NCI-H2081 treated with DMSO at 0.1 percent for 48 hours (cell line): ENCODE measurements at places on chromosomes 16 and 17.

GRCh38 chr16:85234310-85235204 is 122.3 kb upstream of the CIBAR2 start:
- no peak for DNase-seq

- DNase-seq = no peak
These were observed 39.8 kb downstream of the ABCA5 start for GRCh38 chr17:69287168-69287567.

DNA sequence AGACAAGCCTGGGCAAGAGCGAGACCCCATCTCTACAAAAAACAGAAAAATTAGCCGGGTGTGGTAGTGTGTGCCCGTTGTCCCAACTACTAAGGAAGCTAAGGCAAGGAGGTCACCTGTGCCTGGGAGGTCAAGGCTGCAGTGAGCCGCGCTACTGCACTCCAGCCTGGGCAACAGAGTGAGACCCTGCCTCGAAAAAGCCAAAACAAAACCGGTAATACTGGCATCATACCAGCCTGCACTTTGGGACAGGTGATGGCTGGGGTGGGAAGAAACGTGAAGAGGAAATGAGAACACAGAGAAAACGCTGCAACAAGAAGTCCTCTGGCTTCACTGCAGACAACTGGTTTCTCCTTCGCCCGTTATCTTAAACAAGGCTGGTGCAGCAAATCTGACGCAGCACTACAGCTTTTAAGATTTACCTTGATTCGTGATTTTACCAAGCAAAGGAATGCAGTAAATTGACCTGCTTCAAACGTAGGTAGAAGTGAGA is 725 bp upstream of the CASC3 start:
- DNase-seq = no peak

DNA sequence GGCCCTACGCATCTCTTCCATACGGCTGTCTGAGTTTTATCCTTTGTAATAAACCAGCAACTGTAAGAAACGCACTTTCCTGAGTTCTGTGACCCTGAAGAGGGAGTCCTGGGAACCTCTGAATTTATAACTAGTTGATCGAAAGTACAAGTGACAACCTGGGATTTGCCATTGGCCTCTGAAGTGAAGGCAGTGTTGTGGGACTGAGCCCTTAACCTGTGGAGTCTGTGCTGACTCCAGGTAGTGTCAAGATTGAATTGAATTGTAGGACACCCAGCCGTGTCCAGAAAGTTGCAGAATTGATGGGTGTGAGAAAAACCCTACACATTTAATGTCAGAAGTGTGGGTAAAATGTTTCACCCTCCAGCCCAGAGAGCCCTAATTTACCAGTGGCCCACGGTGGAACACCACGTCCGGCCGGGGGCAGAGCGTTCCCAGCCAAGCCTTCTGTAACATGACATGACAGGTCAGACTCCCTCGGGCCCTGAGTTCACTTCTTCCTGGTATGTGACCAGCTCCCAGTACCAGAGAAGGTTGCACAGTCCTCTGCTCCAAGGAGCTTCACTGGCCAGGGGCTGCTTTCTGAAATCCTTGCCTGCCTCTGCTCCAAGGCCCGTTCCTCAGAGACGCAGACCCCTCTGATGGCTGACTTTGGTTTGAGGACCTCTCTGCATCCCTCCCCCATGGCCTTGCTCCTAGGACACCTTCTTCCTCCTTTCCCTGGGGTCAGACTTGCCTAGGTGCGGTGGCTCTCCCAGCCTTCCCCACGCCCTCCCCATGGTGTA is 1.5 kb downstream of the GAA start:
- DNase-seq = no peak

DNA sequence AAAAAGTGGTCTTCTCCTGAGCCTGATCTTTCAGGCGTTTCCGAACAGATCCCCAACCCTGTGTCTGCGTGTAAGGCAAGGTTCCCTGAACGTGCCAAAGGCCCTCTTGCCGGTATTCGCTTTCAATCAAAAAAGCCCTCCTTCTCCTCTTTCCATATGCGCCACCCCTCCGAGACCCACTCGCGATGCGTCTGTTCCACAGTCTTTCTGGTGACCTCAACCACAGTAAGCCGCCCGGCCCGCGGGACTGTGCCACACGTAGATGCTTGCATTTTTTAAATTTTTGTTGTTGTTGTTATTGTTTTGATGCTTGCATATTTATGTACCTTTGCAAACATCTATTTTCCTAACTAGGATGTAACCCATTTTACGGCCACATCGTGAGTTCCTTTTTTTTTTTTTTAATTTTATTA is 607 bp upstream of the PRPSAP1 start:
- no peak for DNase-seq

DNA sequence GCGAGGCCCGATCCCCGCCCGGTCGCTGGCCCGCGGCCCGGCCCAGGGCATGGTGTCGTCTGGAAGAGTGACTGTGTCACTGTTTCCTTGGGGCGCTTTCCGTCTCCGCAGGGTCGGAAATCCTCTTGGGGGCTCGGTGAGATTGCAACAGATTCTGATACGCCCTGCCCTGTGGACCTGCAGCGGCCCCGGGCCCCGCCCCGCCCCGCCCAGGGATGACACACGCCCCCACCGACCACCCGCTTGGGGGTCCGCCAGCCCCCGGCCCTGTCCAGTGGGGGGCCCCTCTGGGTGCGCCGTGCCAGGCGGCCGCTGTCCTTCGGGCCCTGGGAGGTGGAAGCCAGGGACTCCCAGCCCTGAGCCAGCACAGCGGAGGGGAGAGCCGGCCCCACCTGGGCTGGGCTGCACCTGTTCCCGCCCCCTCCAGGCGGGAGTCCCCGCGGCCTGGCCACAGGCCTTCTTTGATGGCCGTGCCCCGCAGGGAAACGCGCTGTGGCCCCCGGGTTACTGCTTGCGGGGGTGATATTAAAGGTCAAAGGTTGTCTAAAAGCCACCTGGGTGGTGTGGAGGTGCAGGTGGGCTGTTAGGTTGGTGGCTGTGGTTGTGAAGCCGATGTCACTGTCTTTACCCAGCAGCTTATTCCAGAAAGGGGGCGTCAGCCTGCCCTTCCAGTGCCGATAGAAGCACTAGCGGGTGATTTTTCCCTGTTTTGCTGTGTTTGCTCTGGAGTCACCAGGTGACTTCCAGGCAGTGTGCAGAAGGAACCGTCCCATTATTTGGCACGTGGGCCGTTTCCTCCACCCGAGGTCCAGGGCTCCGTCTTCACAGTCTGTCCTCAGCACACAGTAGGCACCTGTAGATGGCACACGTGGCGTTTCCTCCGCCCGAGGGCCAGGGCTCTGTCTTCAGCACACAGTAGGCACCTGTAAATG is 752 bp downstream of the TBC1D24 start:
- DNase-seq = no peak

DNA sequence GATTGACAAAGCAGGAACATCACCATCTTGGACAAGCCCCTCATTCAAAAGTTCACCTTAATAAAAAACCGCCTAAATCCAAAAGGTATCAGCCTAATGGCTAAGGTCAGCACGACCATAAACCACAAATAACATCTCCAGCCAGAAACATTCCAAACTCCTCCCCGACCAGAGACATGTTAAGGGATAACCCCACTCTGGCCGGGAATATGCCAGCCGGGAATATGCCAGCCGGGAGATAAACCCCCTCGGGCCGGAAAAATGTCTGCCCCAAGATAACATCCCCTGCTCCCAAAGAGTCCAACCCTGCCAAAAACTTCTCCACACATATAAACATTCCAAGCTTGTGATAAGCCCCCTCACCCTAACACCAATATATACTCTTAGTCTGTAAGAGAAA is 1.4 kb downstream of the DHX33 start:
- DNase-seq = no peak

DNA sequence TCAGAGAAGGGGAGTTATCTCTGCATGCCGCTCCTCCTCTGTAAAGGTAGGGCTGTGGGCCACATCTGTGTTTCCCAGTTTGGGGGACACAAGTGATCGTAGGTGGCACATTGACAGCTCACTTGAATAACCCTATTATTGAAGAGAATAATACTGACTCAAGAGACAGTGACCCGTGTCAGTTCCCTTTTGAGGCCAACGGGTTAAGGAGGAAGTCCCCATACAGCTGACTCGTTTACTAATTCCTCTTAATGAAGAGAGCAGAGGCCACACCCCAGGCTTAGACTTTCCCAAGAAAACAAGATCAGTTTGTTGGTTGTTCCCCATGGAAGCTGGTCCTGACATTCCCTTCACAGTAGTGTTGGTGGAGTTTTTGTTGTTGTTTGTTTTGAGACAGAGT is 33.0 kb downstream of the IL4R start:
- DNase-seq = no peak

DNA sequence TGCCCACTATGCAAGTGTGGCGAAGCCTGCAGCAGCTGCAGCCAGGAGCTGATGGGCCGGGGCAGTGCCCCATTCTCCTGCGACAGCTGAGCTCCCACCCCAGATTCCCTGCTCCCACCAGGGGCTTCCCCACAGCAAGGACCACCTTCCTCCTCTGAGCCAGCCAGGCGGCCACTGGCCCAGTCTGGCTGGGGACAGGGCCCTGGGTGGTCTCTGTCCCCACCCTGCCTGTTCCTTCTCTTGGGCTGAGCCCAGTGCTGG is 5.6 kb upstream of the NPTX1 start:
- no peak for DNase-seq

GRCh38 chr16:11390573-11391495 is 45.6 kb downstream of the RMI2 start:
- peak; percentile 58 for DNase-seq

- no peak for DNase-seq
These were observed 70.7 kb downstream of the OMG start for GRCh38 chr17:31226373-31226772.

GRCh38 chr17:58121925-58122324 is 26.3 kb upstream of the OR4D1 start:
- no peak for DNase-seq

DNA sequence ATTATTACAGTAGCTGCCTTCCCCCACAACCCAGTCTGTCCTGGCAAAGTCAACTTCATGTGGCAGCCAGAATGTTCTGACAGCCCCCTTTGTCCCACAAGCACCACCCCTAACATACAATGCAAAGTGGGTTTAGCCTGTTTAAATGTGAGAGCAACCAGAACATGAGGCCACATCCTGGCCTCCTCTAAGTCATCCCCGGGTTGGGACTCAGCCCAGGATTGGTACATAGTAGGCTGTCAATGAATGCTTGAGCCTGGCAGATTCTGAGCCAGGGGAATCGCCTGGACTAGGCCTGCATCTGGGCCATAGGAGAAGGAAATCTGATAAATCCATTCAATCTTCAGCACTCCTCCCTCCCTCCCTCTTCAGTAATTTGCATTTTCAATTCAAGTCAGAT is 4.3 kb upstream of the ITGA3 start:
- no peak for DNase-seq

DNA sequence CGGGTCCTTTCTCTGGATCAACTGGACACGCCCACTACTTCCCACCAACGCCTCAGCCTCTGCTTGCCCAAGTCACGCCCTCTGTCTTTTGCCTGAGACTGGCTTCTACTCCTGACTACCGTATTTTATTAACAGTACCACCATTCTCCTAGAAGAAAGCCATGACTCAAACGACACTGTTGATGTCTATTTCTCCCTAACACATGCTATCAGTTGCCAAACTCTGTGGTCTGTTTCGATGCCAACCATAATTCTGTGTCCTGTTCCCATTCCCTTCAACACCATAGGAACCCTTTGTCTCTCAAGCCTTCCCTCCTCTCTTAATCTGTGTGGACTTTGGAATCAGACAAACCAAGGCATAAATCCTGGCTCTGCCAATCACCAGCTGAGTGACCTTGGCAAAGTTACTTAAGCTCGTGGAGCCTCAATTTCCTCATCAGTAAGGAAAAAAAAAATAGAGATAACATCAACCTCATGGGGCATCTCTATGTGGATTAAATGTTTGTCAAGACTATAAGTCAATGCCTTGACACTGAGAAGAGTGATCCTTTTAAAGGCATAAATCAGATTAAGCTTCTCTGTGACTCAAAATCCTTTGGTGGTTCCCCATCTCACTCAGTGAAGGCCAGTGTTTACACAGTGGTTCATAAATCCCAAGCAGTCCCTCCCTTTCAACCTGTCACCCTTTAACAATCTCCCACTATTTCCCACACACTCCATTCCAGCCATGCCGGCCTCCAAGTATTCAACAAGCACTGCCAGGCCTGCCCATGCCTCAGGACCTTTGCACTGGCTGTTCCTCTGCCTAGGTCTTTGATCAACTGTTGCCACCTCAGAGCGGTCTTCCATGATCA is 45.6 kb downstream of the ERN1 start:
- DNase-seq = no peak

DNA sequence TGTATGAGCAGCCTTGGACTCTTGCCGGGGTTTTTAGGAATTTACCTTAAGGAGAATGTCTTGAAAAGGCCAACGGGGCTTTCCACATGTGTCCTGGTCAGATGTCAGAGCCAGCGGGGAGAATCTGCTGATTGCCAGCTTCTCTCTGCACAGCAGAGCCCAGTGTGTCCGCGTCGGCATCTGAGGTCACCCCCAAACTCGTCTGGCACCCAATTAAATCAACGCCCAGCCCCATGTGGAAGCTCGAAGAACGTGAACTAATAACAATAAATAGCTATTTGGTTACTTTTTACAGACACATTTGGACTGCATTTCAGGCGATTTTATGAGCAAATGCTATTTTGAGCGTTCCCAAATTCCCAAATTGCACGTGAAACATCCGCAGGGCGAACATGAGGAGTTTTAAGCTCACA is 303.5 kb downstream of the FOXL1 start:
- no peak for DNase-seq

DNA sequence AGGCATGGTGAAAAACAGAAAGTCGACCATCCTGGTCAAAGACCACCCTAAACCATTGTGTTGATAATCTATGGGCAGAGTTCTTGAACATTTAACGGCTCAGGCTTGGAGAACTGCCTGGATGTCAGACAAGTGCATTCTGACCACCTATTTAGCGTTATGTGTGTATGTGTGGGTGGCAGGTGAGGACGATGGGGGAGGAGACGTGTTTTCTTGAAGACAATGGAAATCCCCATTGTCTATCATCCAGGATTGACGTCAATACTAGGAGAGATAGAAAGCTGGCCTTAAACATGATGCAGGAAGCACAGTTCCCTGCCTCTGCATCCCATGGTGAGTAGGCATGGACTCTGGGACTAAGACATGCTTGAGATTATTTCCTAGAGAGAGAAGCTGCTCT is 157.4 kb upstream of the MAF start:
- DNase-seq = no peak

DNA sequence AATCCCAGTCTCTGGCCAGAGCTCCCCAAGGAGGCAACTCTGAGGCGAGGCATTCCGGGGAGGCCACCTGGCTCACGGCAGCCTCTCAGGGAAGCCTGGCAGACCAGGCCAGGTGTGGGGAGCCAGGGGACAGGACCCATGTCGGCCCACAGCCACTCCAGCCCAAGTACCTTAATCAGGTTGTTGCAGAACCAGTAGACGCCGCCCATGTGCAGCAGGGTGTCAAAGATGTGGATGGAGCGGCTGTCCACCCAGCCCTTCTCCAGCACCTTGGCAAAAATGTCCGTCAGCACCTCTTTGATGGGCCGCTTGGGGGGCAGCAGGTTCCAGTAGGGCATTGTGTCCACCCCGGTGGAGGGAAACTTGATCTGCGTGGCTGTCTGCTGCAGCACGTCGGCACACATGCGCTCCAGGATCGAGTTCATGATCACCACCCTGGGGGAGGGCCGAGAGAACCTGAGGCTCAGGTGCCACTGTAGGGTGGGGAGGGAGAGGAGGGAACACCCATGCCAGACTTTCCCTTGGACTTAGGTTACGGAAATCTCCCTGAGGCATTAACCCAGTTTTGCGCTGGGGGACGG is 7.8 kb downstream of the CSF3 start:
- no peak for DNase-seq

GRCh38 chr17:8368193-8368592 is 8.3 kb downstream of the KRABD2 start:
- no peak for DNase-seq

GRCh38 chr17:65190467-65191097 is 53.4 kb downstream of the RGS9 start:
- DNase-seq = no peak

- no peak for DNase-seq
These were observed 4.6 kb upstream of the MPP2 start for GRCh38 chr17:43911904-43912303.
